ENCODE measurements at places on chromosomes 7 and 10.

DNA sequence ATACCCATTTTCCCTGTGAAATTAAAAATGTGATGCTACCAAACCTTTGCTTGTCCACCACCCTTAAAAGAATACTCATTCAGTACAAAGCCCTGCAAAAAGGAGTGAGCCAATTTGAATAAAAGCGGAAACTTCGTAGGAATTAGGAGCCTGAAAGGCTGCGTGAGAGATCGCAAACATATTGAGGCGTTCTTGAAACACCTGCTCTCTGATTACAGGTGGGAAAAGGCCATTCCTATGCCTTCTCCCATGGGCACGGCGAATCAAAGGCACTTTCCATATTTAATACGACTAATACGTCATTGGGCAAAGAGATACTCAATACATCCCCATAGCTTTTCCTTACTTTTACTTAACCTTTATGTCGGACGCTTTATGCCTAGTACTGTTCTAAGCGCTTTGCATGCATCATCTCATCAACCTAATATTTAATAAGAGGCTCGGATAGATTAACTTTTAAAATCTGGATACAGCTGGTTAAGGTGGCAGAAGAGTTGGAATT is 30.9 kb upstream of the KMT2E start:
- no peak for DNase-seq

DNA sequence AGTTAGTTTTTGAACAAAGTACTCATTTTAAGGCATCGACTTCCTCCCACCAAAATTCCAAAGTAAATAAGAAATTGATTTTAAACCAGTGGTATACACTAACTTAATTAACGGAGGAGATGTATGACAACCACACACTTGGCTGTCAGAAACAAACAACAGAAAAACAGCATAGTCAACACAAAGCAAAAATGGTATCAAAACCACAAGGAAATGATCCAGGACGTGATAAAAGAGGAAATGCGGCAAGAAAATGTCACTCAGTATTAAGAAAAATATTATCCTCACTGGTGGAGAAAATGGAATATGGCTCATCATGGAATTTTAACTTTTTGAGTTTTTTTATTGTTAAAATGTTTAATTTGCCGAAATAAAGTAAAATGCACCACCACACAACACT is 17.5 kb downstream of the KIAA1549 start:
- no peak for DNase-seq

DNA sequence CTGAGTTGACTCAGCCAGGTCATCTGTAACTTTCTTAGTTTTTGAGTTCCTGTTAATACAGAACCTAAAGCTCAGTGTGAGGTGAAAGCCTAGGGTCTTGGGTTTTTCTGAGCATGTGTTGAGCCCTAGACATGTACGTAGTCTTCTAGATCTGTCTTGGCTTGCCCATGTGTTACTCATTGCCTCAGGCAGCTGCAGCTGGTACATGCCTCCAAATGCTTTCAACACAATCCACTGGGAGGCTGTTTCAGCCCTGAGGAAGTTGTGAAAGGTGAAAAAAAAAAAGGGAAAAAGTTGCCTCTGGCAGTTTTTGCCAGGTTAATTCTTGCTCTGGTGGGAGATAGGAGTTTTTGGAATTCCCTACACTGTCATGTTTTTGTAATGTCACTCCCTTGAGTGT is 134.6 kb downstream of the RNF216 start:
- DNase-seq, result no peak

GRCh38 chr7:360454-361100 is 70.6 kb downstream of the FOXL3 start:
- no peak for DNase-seq

- no peak for DNase-seq
These were observed 12.2 kb upstream of the REPIN1 start for GRCh38 chr7:150356265-150356897.

DNA sequence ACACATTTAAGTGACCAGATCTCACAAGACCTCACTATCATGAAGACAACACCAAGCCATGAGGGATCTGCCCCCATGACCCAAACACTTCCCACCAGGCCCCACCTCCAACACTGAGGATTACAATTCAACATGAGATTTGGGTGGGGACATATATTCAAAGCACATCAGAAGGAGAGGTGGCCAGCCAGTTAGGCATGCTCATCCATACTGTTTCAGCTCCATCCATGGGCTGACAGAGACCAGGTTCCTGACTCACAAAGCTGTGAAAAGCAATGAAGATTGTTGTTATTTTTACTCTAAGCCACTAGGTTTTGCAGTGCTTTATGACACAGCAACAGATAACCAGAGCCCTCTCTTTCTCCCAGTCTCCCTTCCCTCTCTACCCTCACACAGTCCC is 36.0 kb downstream of the C10orf71 start:
- DNase-seq, result no peak

DNA sequence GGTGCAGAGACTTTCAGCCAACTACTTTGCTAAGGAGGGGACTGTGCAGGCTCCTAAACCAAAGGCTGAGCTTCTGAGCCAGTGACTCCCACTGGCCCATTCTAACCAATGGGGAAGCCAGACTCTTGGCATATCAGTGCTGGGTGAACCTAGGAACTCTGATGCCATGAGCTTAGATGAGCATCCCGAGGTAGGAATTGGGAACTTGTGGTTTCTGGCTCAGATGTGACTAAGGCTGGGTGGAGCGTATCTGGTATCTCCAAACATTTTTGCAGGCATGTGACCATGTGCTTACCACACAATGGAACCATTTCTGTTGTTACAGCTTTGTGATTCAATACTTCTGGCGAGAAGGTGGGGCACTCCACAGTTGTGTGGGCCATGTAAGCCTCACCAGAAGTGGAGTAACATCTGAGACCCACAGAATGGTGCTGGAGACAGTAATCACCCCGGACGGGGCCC is 2.5 kb upstream of the AVPI1 start:
- no peak for DNase-seq

- no peak for DNase-seq
These were observed 76.8 kb downstream of the TPST1 start for GRCh38 chr7:66281678-66282590.

DNA sequence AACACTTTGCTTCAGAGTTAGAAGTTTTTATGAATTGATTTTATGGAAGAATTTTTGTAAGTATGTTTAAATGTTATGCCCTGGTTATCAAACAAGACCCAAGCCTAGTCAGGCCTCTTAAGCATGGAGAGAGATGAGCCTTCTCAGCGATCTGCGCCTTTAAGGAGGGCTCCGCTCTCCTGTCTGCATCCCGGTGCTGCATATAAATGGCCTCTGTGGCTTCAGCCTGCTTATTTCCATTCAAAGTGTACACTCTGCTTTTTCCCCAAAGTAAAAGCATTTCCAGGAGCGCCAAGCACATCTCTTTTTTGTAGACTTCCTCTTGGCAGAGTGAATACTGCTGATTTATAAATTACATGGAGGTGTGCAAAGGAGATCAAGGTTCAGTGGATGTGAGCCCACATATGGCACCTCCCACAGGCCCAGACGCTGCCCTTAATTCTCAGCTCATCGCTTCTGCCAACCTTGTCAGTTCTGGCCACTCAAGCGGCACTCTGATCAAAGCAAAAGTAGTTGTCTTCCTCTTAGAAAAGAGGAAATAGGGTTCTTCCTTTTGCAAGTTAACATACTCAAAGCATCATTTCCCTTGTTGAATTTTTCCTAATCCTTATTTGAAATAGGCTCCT is 70.0 kb upstream of the SFMBT2 start:
- DNase-seq, result no peak

GRCh38 chr10:79463578-79464496 is 18.4 kb upstream of the ZCCHC24 start:
- DNase-seq, result no peak

GRCh38 chr7:135197906-135198655 is 13.2 kb downstream of the WDR91 start:
- DNase-seq, result no peak

- DNase-seq, result no peak
These were observed 9.2 kb downstream of the MKI67 start for GRCh38 chr10:128116851-128117615.

GRCh38 chr7:23654508-23654907 is 25.5 kb upstream of the FAM221A start:
- DNase-seq, result no peak

- no peak for DNase-seq
These were observed 1.2 kb downstream of the FOXK1 start for GRCh38 chr7:4683043-4683883.

- no peak for DNase-seq
These were observed 57.3 kb downstream of the CSGALNACT2 start for GRCh38 chr10:43195557-43195956.

GRCh38 chr7:44275146-44275545 is 50.2 kb downstream of the CAMK2B start:
- no peak for DNase-seq

- no peak for DNase-seq
These were observed 21.8 kb downstream of the NUDT13 start for GRCh38 chr10:73131913-73132686.

GRCh38 chr7:132394283-132395198 is 181.7 kb downstream of the PLXNA4 start:
- no peak for DNase-seq

DNA sequence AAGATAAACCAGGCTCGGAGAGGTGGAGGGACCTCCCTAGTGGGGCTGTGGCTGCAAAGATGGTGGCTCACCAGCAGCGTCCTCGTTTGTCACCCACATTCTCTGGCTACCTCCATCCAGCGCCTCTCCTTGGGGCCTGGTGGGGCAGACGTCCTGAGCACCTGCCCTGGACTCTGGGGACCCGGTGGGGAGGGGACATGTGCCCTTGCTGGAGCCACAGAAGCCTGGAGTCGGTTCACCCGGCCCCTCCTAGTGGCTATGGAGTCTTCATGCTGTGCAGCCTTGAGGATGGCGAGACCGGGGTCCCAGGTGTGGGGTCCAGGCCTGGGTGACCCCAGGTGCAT is 14.5 kb downstream of the TTYH3 start:
- no peak for DNase-seq
